ENCODE measurements at places on chromosomes 6 and 20.

GRCh38 chr6:14701946-14702345 is 543.9 kb upstream of the JARID2 start:
- no peak for DNase-seq

GRCh38 chr6:49001856-49002541 is 461.1 kb downstream of the MMUT start:
- DNase-seq, result no peak

- no peak for DNase-seq
Observed at GRCh38 chr6:166109608-166110007, 58.0 kb downstream of the TBXT start.

GRCh38 chr20:63477061-63477616 is 4.7 kb upstream of the KCNQ2 start:
- no peak for DNase-seq

DNA sequence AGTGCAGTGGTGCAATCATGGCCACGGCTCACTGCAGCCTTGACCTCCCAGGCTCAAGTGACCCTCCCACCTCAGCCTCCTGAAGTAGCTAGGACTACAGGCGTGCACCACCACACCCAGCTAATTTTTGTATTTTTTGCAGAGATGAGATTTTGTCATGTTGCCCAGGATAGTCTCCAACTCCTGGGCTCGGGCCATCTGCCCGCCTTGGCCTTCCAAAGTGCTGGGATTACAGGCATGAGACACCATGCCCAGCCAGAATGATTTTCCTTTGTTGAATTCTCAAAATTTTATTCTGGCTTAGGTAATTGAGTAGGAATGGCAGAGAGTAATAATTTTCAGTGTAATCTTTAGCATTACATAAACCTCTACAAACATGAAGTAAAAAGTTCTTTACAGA is 37.1 kb downstream of the SLC16A10 start:
- DNase-seq, result no peak

DNA sequence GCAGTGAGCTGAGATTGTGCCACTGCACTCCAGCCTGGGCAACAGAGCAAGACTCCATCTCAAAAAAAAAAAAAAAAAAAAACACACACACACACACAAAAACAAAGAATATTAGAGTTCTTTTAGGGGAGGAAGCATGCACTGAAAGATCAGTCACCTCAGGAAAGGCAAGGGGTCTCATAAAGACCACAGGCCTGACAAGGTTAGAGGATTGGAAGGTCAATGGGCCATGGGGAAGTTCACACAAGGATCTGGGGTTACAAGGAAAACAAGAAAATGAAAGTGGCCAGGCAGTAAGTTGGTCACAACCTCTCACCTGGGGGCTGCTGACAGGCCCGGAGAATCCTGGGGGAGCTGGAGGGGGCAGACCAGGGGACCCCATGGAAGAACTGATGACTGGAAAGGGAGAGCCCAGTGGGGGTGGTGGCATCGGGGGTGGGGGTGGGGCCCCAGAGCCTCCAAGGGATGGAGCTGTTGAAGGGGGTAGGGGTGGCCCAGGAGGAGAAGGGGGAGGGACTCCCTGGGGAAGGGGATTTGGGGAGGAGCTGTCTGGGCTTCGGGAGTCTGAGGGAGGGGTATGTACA is 1.5 kb downstream of the RXRB start:
- no peak for DNase-seq

- DNase-seq, result no peak
Observed at GRCh38 chr20:19947611-19948264, 69.4 kb upstream of the NAA20 start.

DNA sequence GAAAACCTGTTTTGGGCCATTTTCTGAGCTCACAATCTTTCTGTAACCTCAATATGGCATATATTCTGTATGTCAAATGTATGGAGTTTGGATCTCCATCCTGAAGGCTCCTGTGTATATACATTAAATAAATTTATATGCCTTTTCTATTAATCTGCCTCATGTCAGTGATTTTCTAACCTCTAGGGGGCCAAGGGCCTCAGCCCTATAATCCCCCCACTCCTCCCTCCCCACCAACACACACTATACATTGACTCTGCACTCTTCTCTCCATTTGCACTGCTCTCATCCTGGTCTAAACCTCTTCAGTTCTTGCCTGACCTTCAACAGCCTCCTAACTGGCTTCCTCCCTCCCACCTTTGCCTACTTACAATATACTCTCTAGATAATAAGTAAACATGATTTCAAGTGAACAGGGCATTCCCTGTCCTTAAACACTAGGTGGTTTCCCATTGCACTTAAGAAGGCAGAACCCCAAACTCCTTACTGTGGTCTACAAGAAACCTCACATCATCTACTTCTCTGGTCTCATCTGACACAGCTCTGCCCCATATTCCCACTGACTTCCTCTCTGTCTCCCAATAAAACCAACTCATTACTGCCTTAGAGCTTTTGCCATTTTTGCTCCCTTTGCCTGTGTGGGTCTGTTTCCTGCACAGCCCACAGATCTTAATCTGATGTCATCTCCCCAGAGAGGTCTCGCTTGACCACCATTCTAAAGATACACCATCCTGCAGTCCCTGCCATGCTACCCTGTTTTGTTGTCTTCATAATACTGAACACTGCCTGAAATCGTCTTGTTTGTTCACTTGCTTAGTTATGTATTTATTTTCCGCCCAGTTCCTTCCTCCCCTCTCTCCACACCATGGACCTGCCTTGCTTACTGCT is 213.7 kb downstream of the SYNE1 start:
- no peak for DNase-seq

DNA sequence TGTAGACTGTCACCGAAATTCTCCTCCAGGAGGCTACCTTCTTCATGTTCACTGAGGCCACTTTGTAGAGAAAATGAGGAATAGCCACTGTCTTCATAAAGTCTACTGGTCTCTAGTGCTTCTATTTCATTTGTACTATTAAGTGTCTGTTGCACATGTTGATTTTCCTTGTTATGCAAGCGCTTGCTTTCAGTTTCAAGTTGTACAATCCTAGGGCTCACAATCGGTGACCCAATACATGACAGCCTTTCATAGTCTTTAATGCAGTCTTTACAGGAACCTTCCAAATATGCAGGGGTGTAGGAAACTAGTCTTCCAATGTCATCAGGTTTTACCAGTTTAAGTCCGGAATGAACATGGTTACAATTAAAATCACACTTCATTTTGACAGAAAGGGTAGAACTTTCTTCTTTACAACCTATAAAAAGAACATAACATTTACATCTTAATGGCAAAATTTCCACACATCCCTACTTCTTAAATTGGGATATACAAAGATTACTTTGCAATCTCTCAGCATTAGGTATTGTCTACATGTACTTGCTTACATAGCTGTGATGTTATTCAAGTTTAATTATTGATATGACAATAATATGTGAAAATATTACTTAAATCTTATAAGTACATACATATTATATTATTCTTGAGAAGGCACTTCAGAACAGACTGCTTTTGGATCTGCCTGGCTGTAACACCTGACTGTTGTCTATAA is 7.5 kb downstream of the FBXO5 start:
- DNase-seq, result no peak

GRCh38 chr20:2879146-2879545 is 5.9 kb downstream of the PTPRA start:
- DNase-seq, result no peak

GRCh38 chr6:162116902-162117525 is 610.6 kb downstream of the PRKN start:
- DNase-seq, result no peak

- no peak for DNase-seq
Observed at GRCh38 chr20:13718171-13718570, 66.5 kb downstream of the ESF1 start.

DNA sequence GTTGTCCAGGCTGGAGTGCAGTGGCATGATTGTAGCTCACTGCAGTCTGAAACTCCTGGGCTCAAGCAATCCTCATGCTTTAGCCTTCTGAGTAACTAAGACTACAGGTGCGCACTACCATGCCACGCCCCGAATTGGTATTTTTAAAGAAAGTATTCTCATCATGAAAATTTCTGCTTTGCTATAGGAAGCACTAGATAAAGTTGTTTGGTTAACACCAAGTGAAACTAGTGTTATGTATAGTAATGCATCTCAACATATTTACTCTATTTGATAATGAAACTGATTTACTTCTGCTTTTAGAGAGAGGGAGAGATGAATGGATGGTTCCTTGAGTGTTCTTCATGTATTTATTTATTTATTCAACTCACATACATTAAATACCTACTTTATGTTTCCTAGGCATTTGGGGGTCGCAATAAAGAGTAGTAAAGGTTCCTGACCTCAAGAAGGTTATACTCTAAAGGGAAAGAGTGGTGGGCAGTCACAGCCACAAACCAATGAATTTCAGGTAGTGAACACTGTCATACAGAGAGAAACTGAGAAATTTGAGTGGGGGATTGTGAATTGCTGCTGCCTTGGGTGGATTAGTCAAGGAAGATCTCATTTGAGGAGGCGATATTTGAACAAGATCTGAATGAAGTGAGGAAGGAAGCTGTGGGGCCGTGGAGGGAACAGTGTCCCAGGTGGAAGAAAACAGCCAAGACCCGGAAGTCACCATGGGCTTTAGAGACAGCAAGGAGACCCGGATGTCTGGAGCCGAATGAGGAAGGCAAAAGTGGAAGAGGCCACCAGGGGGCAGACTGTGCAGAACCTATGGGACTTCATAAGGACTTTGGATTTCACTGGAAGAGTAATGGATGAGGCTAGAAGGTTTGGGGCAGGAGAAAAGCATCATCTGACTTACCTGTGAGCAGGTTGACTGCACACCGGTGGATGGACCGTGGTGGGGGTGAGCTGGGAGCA is 185.6 kb downstream of the TSHZ2 start:
- no peak for DNase-seq

- no peak for DNase-seq
Observed at GRCh38 chr6:82227770-82228169, 19.8 kb downstream of the IBTK start.

GRCh38 chr6:158002249-158002950 is 20.7 kb downstream of the SYNJ2 start:
- no peak for DNase-seq

GRCh38 chr20:37540001-37540400 is 12.3 kb upstream of the BLCAP start:
- DNase-seq, result no peak

DNA sequence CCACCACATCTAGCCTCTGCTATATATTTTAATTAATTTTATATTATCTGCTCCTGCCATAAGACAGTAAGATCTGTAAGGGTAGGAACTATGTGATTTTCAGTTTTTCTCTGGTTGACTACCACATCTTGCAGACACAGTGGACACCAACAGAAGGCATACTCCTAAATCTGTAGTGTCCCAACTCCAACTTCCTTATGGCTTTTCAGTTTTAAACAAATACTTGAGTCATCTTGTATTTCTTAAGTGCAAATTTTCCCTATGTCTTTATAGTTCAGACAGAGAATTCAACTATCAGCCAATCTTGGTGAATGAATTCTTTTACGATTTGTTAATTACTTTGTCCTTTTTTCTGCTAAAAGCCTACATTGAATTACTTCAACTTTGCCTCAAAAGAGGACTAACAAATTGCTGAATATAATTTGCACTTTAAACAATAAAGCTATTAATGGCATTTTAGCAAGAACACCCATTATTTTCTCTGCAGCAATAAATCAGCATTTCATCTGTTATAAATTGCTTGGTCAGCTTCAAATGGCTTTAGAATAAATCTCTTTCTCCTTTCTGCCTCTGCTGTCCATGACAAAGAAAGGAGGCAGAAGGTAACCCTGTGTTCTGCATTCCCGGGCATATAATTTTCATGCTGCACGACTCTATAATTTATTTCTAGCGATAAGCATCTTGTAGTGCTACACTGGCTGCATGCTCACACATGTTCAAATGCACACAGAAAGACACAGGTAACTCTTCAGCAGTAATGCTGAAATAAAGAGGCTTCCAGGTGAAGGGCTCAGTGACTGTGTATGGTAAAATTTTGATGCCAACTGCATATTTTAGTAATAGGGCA is 144.8 kb downstream of the BACH2 start:
- DNase-seq, result no peak

DNA sequence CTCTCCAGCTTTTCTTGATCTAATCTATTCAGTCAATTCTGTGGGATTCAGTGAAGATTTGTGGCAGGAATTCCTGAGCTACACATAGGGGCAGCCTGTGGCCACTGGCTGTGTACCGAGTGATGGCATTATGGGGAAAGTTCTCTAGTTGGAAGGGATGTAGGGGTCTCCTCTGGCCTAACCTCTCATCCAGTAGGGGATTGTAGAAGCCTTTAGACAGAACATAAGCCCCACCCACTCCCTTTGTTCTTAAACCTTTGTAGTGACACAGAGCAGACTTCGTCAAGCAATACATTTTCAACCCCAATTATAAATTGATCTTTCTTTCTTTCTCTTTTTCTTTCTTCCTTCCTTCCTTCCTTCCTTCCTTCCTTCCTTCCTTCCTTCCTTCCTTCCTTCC is 188.9 kb downstream of the QKI start:
- DNase-seq, result no peak

- DNase-seq, result no peak
Observed at GRCh38 chr20:47606983-47607613, 105.4 kb downstream of the NCOA3 start.

- DNase-seq, result no peak
Observed at GRCh38 chr6:45991189-45991588, 24.5 kb downstream of the CLIC5 start.

DNA sequence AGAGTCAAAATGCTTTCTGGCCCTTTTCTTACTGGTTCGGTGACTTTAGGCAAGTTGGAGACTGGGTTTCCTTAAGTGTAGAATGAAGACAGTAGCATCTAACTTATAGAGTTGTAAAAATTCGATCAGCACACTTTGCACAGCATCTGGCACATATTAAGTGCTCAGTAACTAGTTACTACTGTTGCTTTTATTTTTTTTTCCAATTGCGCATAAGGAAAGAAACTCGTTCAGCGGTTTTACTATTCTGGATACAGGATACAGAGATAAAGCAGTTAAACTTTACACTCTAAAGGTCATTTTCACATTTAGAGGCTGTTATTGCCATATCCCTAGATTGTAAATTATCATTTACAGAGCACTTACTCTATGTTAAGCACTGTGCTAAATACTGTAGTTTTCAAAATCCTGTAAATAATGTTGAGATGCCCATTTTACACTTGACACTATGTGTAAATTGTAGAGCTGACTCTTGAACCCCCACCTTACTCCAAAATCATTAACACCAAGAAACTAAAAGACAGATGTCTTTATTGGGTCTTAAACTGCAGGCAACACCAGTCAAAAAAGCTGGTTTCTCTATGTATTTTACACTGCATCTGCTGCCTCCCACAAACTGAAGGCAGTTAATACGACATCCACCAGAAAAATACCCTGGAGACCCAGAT is 886 bp downstream of the ROMO1 start:
- no peak for DNase-seq

GRCh38 chr6:6591778-6592465 is 3.4 kb downstream of the LY86 start:
- no peak for DNase-seq

DNA sequence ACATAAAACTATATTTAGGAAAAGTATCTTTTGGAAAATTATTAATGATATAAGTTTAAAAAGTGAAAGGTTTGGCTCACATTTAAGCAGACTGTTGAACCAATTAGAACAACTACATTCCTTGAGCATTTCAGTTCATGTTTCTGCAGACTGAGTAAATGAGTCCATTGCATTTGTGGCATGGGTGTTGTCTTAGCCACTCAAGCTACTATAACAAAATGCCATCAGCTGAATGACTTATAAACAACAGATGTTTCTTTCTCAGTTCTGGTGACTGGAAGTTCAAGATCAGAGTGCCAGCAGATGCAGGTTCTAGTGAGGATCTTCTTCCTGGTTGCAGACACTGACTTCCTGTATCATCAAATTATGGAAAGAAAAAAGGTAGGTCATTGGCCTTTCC is 67.1 kb upstream of the SLC2A12 start:
- no peak for DNase-seq
